ENCODE measurements at places on chromosomes 7 and 10.
A peak's percentile ranks its signal among the peaks of the same experiment; 100 is the strongest.

GRCh38 chr10:75400771-75401568 lies 594 bp downstream of the ZNF503 start:
- DNase-seq, result no peak

DNA sequence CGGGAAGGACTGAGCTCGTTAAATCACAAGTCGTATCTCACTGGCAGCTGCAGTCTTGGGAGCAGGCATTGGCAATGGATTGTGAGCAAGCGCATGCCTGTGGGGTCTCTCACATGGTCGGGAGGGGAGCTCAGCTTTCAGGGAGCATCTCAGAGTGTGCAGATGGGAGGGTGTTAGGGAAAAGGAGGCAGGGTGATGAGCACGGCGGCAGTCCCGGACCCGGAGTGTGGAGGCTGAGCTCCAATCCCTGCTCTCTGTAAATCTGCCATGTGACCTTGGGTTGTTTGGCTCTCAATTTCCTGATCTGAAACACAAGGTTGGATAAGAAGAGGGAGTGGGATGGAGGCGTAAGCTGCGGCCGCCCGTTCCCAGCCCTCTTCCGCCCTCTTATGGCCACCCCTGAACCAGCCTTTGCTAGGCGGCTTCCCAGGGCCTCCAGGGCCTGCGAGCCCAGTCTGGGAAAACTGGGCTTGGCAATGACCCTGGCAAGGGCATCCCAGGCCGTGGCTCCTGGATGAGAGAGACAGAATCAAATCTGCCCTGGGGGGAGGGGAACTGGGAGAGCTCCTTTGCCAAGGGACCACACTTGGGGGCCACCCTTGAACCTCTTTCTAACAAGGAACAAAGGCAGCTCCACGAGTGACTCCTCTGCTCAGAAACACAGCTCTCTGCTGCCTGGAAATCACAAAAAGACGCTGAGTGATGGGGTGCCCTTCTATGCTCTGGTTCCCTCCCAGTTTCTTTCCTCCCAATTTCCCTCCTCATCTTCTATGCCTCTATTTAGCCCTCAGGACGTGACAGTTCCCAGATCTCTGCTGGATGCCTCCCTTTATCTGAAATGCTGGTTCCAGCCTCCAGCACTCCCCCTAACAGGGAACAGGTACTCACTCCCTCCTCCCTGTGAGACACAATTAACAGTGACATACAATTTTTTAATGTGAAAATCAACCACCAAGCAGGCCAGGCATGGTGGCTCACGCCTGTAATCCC lies 41.7 kb upstream of the LOXL4 start:
- DNase-seq, result peak; percentile 42

DNA sequence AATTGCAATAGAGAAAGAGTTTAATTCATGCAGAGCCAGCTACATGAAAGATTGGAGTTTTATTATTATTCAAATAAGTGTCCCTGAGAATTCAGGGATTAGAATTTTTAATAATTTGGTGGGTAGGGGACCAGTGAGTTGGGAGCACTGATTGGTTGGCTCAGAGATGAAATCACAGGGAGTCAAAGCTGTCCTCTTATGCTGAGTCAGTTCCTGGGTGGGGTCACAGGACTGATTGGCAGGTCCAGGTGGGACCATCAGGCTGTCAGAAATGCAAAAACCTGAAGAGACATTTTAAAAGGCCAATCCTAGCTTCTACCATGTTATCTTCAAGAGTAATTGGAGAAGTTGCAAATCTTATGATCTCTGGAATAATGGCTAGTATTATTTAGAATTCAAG lies 56.0 kb upstream of the KAT6B start:
- DNase-seq, result no peak

DNA sequence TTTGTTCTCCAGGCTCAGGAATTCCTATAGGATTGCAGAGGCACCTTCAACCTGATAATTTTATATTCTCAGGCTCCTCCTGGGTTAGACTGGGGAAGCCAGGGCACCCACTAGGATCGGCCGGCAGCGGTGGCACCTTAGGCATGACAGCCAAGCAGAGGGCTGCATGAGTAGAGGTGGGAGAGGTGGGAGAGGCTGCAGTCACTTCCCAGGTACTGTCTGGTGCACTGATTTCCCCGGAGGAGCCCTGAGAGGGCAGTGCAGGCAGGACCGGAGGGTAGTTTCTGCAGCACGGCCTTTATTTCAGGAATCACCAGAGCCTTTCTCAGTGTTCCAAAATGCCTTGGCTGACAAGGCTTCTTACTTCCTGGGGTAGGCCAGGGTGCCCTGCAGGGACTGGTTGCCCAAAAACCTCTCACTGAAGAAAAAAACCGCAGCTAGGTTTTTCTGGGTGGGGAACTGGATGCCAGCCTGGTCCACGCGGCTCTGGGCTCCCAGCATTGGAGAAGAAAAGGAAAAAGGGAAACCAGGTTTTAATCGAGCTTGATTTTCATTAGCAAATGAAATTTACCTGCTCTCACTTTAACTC lies 3.6 kb upstream of the HOXA13 start:
- no peak for DNase-seq

DNA sequence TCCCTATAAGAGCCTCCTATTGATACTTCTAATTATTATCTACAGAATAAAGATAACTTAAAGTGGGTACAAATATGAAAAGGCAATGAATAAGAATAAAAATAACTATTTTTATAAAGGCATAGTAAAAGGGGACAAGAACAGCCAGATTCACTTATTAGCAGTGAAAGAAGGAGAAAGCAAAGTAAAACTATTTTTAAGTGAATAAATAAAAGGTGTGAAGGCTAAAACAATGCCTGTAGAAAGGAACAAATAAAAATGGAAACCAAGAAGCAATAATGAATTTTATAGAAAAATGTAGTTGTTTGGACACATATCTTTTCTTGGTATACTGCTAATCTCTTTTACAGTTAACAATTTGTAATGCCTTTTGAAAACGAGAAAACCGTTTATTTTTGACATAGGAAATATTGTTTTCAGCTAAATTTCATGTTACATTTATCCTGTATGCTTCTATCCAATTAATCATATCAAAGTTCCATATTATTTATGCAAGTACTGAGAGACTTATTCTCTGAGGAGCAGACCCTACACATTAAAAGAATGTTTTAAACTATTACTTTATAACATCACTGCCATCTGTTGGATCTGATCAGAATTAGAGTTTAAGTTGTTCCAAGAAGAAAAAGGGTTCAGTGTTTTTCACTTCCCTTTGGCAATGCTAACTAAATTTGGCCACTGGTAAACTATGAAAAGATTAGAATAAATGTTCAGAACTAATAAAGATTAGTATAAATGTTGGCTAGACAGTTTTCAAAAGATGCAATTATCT lies 59.1 kb downstream of the ARMC3 start:
- DNase-seq, result peak; percentile 28

- peak; percentile 56 for DNase-seq
Measured at GRCh38 chr7:128352153-128352537, 8.4 kb upstream of the RBM28 start.

DNA sequence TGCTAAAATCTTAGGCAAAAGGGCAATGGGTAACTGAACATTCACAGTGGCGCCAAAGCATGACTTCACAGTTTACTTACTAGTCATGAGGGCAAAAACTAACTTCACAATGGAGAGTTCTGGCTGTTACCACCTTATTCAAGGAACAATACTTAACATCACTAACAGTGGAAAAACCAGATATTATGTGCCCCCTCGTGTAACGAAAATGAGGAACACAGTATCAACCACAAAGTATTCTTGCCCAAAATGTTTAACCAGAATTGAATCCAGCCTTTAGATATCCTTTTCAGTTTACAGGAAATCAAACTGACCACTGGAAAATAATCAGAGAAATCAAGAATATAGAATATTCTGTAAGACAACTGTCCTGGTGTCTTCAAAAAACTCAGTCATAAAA lies 9.5 kb downstream of the C7orf25 start:
- no peak for DNase-seq

GRCh38 chr7:99010281-99010680 lies 131.9 kb downstream of the TRRAP start:
- DNase-seq, result no peak

All from erythroblast (primary cell).